ENCODE measurements at places on chromosomes 12 and 14.
A peak's percentile ranks its signal among the peaks of the same experiment; 100 is the strongest.

DNA sequence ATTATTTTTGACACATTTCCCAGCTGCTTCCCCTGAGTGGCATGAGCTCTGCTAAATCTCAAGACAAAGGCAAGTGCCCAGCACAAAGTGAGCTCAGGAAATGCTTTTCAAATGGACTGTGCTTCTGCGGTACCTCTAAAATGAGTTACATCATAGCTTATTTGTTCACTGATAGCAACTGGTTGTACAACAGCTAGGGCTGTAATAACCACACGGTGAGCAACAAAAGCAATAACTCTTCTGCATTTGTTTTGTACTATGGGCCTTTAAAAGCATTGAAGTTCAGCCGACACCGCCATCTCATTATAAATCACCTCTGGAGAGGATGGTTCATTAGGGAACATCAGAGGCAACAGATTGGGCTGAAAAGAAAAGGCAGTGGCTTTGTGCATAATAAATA is 475.0 kb downstream of the GLT1D1 start:
- no peak for DNase-seq

DNA sequence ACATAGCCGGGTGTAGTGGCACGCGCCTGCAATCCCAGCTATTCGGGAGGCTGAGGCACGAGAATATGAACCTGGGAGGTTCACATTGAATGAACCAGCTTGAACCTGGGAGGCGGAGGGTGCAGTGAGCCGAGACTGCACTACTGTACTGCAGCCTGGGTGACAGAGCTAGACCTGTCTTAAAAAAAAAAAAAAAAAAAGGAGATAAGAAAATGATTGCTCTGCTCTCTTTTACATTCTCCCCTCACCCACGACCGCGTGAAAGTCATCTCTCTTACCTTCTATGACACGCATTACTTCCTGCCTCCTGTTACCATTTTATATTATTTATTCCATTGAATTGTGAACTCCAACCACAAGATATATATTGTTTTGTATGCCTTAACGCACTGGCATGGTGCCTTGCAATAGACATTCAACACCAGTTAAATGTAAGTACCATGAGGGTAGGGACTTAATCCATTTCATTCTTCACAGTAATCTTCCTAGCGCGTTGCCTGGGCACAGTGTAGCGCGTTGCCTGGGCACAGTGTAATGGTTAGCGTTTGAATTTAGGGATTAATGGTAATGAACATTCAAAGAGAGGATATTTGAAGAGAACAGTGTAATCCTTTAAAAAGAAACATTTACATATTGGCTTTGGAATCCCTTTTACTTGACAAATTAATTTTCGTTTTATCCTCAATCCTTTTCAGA is 2.7 kb downstream of the RAP1B start:
- no peak for DNase-seq

DNA sequence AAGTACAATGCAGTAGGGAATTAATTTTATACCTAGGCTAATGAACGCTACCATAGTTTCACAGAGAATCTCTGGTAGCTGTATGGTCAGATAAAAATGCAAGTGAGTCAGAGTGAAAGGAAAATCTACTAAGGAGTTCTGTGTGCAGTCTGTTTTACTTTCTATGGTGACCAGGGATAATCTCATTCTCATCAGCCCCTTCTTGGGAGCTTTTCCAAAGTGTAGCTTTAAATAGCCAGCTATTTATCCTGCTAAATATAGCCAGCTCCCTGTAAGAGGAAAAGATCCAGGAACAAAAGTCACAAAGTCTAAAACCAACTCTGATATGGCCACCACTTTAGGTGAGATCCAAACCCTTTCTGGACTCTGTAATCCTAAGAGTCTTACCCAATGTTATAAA is 75.5 kb downstream of the TMEM116 start:
- no peak for DNase-seq

DNA sequence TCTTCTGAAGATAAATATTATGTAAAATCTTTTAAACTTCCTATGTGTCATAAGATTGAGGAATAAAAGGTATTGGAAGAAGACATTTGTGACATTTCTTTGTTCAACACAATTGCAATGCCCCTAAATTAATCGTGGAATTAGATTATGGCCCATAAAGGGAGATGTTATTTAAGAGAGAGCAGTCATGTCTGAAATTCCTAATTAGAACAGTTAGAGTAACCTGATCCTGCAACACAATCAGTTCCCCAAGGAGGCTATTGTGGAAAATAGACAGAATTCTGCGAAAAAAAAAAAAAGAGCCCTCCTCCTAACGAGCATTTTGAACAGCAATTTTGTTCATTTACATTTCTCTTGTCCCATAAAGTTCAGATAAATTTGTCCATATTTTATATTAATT is 339.5 kb downstream of the PAWR start:
- DNase-seq = no peak

DNA sequence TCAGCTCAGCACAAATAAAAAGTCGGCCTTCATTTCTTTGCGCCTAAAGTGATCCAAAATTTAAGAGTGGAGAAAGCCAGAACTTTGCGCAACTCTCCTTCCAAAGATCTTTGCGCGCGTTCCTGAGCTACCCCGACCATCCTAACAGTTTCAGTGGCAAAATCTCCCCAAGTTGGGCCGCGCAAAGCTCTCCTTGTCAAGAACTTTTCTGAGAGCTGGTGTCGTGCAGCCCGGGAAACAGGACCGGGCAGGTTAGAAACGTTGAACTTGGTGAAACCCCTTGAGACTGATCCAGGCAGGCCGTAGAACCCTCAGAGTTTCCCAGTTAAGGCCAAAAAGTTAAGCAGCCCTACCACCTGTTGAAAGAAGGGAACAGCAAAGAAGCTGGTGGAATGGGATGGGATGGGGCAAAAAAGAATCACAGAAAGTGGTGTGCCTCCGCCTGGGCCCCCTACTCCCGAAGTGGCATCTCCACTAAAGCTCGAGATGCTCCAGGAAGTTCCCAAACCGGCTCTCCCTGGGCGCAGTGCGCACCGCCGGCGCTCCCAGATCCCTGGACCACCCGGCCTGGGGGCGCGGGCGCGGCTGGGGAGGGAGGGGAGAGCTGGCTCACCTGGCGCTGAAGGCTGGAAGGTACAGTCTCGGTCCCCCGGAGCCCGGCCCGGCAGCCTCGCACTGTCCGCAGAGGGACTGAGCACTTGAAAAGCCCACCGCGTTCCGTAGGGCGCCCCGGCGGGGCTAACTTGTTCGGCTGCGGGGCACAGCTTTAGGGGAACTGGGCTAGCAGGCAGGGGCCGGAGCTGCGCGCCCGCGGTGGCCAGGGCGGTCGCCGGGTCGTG is 768 bp downstream of the DBX2 start:
- DNase-seq = no peak

- DNase-seq = no peak
These were observed 21.6 kb upstream of the CLEC4E start for GRCh38 chr12:8562310-8562709.

GRCh38 chr14:71704210-71704609 is 228.0 kb upstream of the RGS6 start:
- no peak for DNase-seq

DNA sequence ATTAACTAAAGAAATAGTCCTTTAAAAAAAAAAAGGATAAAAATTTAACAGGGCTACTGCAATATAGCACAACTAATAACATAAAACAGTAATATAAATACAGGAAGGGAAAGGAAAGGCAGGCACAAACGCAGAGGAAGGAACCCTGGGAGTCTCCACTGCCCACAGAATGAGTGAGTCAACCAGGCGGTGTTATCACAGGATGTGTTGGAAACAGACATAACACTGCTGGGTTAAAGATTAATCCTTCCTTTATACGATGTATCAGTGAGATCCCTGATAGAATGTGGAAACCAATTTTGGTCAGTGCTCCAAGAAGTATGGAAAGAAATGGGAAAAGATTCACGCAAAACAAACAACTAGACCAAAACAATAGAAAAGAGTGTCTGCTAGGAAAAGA is 47.9 kb downstream of the FGD6 start:
- peak; percentile 90 for DNase-seq

DNA sequence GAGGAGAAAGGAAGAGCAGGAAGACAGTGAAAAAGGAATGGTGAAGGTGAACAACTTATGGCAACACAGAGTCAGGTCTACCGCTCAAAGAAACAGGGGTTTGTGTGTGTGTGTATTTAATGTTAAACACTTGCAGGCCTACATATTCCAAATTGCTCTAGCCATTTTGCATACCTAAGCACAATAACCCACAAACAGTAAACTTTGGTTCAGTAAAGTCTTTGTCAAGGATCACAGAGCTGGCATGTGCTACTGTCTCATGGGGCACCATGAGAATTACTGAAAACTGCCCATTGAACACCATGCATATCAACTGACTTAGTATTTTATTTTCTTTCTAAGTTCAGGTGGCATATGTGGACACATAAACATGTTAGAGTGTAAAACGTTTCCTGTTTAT is 163.6 kb downstream of the MDGA2 start:
- DNase-seq = no peak

DNA sequence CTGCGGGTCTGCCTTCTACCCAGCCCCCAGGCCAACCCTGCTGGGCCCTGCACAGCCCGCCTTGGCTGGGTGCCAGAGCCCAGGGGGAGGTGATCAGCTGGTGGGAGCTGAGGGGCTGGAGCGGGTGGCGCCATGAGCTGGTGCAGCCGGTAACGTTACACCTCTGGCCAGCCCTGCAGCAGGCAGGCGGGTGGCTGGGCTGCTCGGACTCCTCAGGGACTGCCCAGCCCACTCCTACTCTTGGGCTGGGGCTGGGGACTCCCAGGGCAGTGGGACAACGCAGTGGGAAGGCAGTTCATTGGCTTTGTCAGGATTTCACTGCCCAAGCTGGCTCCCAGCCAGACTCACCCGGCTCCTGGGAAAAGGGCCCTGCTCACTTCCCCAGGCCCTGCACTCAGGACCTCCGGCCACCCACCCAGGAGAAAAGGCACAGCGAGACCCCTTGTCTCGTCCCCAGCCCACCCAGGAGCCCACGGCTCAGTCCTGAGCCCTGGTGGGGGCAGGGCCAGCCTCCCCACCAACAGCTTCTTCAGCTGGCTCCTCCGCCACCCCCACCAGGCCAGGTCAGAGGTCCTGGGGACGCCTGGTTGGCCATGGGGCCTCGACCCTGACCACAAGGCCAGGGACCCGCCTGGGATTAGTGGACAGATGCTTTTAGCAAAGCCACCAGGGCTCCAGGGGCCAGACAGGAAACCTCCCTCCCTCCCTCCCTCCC is 1.0 kb downstream of the PGF start:
- no peak for DNase-seq

- DNase-seq = no peak
These were observed 58.6 kb downstream of the VWF start for GRCh38 chr12:6065863-6066199.

GRCh38 chr14:75084513-75084912 is 15.1 kb downstream of the ZC2HC1C start:
- DNase-seq = no peak

GRCh38 chr14:86640288-86640687 is 1110.3 kb downstream of the FLRT2 start:
- no peak for DNase-seq

- DNase-seq = no peak
These were observed 3.9 kb downstream of the LHX5 start for GRCh38 chr12:113467502-113468364.

GRCh38 chr14:24897793-24898192 is 152.2 kb downstream of the STXBP6 start:
- DNase-seq = no peak

DNA sequence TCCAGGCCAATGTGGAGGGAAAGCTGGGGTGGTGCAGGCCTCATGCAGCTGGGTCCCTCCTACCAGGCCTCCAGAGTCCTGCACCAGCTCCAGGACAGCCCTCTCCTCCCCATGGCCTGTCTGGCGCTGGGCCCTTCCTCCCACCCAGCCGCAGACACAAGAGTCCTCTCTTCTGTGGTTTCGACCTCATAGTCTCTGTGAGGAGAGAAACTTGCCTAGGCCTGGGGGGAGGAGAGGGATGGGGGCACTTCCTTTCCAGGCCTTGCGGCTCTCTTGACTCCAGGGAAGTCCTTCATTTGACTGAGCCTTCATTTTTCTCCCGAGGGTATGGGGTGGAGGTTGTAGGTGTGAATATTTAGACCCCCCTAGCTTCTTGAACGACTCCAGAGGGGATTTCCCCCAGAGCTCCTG is 2.3 kb downstream of the MMP14 start:
- no peak for DNase-seq

DNA sequence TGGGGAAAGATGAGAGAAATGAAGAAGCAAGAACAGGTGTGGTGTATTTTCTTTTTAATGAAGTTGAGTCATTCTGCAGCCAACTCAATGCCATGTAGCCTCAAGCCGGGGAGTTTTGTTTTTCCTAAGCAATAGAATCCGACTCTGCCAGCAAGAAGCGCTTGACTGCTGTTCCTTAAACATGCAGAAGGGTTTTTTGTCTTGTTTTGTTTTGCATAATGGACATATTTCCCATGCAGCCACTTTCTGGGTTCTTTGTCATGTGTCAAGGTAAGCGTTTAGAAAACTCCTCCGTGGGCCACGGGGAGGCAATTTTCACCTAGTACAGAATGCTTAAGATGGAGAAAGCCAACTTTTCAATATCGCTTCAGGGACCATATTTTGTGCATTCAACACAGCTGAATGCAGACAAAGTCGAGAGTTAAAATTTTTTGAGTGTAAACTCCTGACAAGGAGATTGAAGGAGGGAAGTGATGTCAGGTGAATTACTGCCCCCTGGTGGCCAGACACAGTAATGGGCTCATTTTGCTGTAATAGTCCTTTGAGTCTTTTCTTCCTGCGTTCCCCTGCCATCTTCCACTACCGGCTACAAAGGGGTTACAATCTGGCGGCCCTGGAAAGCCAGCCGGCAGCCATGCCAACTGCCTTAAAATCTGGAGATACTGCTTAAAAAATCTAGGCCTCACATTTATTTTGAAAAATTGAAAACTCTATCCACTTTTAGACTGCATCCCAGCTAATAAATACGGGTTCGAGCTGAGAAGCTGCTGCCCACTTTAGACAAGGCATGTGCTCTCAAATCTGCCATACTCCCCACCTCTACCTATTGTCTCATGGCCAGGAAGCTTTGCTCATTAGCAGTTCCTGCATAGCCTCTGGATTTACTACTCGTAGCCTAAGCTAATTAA is 3.2 kb upstream of the FICD start:
- peak; percentile 34 for DNase-seq

Measured in kidney epithelial cell (primary cell).